Jurkat, Clone E6-1 (cell line): ENCODE measurements at places on chromosomes 3 and 15.

GRCh38 chr3:159473206-159473605 is 515.4 kb upstream of the IL12A start:
- no peak for DNase-seq

DNA sequence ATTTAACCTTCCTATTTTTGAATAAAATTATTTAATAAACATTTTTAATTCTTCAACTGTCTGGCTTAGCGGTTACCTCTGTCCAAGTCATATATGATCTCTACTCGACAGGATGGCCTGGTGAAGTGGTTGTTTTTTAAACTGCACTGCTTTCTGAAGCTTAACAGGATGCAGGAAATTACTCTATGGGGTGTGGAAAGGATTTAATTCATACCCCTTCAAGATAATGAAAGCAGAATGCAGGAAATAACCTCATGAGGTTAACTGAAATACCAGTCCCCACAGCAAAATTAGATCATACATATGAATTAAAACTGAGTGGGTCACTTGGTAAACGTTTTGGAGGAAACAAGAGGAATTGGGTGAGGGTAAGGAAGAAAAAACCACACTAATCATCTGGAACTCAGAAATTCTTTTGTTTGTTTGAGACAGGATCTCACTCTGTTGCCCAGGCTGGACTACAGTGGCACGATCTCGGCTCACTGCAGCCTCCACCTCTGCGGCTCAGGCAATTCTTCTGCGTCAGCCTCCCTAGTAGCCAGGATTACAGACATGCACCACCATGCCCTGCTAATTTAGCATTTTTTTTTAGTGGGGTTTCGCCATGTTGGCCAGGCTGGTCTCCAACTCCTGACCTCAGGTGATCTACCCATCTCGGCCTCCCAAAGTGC is 50.1 kb downstream of the LYSMD4 start:
- DNase-seq, result peak; percentile 75

DNA sequence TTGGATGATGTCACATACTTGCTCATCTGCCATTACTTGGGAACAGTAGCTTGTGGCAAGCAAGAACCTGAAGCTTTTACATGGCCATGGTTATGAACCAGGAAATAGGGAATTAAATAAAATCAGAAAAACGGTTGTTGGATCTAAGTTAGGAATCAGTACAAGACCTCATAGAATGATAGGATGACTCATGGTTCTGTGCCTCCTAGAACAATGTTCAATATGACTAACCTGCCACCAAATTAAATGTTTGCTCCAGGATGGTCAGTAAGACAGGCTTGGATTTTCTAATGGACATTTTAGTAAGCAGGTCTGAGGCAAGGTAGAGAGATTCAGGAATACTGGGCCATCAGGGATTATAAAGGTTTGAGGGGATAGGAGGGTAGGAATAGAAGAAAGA is 218.9 kb downstream of the PLOD2 start:
- no peak for DNase-seq

DNA sequence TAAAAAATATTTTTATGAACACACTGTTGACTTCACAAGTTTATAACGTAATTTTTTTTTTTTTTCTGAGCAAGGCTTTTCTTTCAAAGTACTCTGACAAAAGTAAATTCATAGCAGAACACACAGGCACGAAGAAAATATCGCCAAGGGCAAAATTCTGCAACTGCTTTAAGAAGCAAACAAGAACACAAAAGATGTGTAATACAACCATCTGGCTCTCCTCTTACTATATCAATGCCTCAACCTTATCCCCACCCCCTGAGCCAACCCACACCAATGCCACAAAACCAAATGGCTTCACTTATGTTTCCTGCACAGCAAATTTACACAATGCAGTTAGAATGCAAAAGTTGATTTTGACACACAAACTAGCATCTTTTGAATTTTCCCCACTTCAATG is 274.2 kb downstream of the FOXP1 start:
- peak; percentile 87 for DNase-seq

DNA sequence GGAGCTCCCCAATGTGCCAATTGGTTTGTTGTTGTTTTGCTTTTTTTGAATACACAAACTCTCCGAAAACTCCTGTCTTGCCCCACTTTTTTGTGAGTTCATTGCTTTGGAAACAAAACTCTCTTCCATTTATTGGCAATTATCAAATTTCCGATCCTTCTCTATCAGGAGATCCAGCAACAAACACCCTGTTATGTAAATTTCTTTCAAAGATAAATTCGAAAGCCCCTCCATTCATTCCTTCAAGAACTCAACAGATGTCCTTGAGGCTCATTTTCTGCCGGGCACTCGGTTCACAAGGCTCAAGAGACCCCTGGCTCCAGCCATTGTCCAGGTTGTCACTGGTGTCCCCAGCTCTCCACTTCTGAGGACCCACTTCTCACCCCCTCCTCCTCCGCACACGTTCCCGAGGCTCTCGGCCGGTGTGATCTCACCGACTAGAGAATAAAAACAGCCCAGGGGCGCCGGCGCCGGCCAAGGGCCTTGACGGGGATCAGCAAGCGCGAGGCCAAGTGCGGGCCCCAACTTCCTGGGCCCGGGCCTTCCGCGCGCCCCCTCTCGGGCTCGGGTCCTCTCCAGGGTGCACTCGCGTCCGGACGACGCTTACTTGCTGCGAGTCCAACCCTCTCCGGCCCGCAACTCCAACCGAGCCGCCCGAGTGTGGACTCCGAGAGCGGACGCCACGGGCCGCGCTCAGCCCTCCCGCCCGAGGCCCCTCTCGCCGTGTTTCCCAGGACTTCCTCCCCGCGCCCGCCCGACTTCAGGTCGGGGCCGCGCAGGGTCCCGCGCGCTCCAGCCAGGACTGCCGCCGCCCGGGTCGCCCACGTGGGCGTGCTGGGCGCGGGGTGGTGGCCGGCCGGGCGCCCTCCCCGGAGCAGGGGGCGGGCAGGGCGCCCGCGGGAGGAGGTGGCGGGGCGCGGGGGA is 533 bp upstream of the SMAD3 start:
- no peak for DNase-seq

DNA sequence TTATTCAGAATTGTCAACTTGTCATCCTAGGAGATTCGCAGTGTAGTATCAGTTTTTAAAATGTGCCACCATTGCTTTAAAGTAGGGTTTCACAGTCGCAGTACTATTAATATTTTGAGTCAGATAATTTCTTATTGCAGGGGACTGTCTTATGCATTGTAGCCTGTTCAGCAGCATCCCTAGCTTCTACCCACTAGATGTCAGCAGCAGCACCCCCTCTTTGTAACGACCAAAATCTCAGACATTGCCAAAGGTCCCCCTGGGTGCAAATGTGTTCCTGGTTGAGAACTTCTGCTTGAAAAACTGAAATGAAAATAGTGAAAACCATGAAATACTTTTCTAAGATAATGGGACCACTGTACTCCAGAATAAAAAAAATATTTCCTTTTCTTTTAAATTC is 474.8 kb downstream of the CNTN3 start:
- DNase-seq, result no peak

GRCh38 chr3:193974671-193975535 is 161.0 kb upstream of the HES1 start:
- no peak for DNase-seq

DNA sequence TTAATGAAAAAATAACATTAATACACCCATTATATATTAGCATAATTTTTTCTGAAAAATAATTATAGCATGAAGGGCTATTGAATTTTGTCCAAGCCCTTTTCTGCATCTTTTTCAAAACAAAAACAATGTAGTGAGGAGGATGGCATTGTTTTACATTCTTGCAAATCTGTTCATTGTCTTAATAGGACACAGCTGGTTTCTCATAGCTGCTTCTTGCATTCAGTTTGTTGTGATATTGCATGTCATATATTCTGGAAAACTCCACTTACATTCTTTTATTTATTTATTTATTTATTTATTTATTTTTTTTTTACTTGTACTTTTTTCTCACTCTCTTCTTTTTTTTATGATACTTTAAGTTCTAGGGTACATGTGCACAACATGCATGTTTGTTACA is 107.4 kb downstream of the NR1D2 start:
- DNase-seq, result no peak

GRCh38 chr3:160477750-160478149 is 28.2 kb upstream of the TRIM59 start:
- DNase-seq, result no peak

GRCh38 chr15:76577879-76578512 is 241.4 kb downstream of the ISL2 start:
- no peak for DNase-seq

- no peak for DNase-seq
Measured at GRCh38 chr3:195699860-195700259, 20.9 kb upstream of the MUC20 start.

DNA sequence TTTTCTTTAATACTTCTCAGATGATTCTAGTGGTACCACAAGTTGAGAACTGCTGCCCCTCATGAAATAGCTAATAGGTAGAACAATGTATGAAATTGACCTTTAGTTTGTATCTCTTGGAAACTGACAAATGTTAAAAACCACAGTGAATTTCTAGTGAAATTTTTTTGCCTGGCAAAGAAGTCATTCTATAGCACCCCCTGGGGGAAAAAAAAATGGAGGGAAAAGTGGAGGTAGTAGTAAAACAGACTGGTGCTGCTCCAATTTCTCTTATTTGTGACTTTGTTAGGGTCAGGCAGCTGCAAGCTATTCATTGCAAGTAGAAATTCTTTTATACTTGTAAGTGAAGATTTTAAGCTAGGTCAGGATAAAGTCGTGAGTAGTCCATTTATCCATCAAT is 605.0 kb downstream of the NLGN1 start:
- DNase-seq, result no peak

DNA sequence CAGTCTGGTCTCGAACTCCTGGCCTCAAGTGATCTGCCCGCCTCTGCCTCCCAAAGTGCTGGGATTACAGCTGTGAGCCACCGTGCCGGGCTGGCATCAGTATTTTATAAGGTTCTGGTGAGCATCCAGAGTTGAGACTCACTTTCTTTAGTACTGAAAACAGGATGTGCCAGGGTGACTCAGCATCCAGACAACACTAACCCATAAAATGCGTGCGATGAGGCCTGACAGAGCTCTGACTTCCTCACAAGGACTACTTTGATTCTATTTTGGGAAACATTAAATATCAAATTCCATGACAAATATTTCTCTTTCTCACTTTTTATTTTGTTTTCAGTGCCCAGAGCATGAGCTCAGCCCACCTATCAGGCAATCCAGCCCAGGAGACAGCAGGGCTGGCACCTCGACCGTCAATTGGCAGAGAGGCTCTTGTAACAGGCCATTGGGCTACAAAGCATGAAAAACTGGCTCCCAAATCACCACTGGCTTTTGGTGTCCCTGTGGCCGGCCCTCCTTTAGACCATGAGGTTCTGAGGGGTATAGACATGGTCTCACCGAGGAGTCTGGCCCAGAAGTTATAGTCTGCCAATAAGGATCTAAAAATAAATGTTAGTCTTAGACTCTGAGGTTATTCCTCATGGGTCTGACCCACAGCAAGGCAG is 75.0 kb downstream of the FEM1B start:
- DNase-seq, result no peak

DNA sequence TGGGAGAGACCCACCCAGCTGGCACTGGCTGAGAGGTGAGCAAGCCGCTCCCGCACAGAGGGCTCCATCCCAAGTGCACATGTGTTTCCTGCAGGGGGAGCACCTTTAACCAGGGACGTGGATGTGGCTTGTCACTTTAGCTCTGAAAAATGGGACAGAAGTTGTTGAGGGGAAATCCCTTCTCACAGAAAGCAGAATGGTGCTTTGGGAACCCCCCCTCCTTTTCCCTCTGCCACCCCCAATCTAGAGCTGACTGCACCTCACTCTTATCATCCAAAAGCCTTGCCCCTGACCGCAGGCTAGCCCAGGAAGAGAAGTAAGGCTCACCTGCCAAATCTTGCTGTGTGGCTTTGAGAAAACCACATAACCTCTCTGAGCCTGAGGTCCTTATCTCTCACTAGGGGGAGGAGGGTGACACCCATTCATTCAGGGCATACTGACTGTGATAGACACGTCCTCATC is 77.9 kb downstream of the RPN1 start:
- peak; percentile 92 for DNase-seq

GRCh38 chr15:39591141-39591895 is 10.4 kb downstream of the THBS1 start:
- no peak for DNase-seq

- peak; percentile 35 for DNase-seq
Measured at GRCh38 chr3:69747511-69748258, 8.4 kb downstream of the MITF start.

DNA sequence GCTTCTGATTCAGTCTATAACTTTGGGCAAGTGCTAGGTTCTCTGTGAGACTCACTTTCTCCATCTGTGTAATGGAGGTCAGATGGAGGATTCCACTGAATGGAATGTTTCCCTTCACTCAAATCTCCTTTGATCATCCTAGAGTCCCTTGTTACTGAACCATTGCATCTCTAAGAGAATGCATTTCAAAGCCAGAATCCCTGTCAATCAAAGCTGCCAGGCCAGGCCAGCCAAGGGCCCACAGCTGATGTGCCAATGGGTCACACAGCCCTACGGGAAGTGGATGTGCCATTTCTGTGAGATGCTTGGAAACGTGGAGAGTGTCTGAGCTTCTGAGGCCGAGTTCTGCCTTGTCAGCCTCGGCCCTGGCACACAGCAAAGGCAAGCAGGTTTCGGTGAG is 32.4 kb downstream of the SCN5A start:
- no peak for DNase-seq

DNA sequence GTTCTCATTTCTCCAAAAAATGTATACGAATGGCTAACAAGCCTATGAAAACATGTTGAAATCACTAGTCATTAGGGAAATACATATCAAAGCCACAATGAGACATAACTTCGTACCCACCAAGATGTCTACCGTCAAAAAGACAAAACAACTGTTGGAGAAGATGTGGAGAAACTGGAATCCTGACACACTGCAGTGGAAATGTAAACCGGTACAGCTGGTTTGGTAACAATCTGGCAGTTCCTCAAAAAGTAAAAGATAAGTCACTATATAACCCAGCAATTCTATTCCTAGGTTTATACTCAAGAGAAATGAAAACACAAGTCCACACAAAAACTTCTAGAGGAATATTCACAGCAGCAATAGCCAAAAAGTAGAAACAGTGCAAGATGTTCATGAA is 7.0 kb downstream of the SCAPER start:
- DNase-seq, result no peak

GRCh38 chr15:29819979-29820378 is 2.3 kb downstream of the TJP1 start:
- no peak for DNase-seq

- DNase-seq, result no peak
Measured at GRCh38 chr3:191470545-191470944, 9.6 kb downstream of the PYDC2 start.

GRCh38 chr15:74955017-74955416 is 1.6 kb downstream of the RPP25 start:
- no peak for DNase-seq

GRCh38 chr3:180116658-180117057 is 79.9 kb upstream of the PEX5L start:
- no peak for DNase-seq
